ENCODE measurements at places on chromosomes 11 and 22.
A peak's percentile ranks its signal among the peaks of the same experiment; 100 is the strongest.

- no peak for DNase-seq
Measured at GRCh38 chr11:134464196-134464595, 52.2 kb upstream of the B3GAT1 start.

GRCh38 chr11:119793335-119793984 lies 64.5 kb upstream of the NECTIN1 start:
- DNase-seq, result no peak

DNA sequence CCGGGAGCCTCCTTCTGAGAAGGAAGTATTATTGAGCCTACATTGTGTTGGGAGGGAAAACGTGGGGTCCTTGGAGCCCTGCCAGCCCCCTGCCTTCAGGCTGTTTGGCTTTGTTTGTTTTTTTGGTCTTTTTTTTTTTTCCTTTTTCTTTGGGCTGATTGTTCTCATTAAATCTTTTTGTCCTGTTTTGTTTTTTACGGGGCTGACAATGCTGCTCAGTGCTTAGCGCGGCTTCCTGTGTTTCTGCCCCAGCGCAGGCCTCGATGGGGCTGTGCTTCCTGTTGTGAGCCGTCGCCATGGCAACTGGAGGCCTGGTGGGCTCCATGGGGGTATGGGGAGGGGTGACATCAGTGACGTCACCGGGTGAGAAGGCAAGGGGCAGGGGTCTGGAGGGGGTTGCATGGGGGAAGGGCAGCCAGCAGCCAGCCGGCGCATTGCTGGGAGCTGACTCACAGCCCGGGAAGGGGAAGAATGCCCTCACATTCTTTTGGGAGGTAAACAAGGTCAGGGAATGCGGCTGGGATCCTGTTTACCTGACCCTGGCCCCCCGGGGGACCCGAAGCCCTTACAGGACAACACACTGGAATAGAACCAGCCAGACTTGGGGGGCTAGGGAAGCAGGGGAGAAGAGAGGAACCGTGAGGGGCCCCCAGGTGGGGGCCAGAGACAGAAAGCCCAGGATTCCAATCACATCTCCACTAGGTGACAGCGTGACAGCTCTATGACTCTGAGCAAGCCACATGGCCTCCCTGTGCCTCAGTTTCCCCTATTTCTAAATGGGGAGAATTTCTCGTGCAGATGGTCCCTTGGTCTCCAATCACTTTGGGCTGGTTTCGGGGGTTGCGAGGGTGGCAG lies 22.2 kb upstream of the CBX7 start:
- DNase-seq, result peak; percentile 82

- no peak for DNase-seq
Measured at GRCh38 chr11:125397421-125397820, 98.6 kb downstream of the FEZ1 start.

DNA sequence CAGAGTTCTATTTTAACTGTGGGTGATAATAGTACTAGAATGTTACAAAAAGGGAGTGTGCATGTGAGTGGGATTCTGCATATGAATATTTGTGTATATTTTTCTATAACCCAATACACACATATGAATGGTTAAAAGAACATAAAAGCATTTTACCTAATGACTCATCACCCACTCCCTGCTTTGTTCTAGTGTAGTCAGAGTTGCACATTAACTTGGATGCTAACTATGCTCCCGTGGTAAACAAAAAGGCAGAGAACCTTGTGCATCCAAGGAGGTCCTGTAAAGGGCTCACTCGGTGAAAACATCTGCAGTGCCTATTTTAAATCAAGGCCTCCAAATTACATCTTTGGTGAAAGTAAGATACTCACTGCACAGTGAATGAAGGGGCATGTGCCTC lies 1289.4 kb downstream of the LRRC4C start:
- DNase-seq, result no peak

DNA sequence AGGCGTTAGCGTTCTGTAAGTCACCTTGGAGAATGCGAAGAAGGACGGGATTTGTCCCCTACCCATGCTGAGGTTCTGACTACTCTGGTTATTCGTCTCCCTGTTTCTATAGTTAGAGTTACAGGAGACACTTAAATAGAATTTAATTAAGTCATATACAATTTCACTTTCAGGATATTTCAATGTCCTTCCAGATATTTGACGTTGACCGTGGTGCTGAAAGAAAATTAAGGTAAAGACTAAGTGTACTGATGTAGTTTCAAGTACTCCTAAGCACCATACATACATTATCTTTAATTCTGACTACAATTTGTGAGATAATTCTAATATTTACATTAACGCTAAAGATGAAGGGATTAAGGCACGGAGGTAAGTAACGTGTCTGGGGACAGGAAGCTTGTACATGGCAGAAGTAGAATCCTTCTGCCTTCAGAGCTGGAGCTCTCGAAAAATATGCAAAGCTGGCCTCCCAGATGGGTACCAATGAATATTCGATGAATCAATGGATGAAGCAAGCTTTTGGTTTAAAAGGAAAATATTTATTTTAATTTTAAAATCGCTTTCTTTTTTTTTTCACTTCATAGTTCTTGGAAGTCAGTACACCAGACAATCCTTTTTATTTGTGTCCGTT lies 539 bp upstream of the SLC36A4 start:
- DNase-seq, result peak; percentile 17

- DNase-seq, result no peak
Measured at GRCh38 chr22:27677905-27678458, 123.6 kb downstream of the MN1 start.

DNA sequence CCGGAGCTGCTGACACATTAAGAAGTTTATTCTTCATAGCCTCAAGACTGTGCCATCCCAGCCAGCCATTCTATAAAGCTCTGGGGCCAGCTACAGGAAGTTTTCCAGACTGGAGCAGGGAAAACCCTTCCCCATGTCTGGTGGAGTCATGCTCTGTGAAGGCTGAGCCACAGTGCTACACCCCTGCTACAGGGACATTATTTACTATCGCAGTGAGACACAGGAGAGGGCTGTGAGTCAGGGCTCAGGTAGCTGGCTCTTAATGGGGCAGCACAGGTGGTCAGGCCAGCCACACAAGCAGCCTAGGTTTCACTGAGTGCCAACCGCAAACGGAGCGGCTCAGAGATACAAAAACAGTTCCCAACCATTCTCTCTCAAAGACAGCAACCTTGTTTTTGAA lies 12.1 kb downstream of the HPS4 start:
- peak; percentile 8 for DNase-seq

- DNase-seq, result no peak
Measured at GRCh38 chr11:1459764-1460395, 26.7 kb downstream of the MOB2 start.

DNA sequence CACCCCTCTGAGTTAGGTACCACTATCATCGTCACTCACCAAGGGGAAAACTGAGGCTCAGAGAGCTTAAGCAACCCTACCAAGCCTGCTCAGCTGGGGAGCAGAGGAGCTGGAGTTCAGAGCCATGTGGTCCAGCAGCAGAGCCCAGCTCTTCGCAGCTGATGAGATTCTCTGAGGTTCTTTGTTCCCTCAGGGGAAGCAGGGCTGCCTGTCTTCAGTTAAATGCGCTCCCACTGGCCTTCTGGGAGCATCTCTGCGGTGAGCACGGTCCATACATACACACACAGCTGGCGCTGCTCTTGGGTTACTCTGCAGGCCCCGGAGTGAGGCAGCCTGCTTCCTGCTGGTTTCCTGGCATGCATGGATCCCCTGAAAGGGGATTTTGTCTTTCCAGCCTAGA lies 5.2 kb upstream of the PTGDR2 start:
- DNase-seq, result no peak

- DNase-seq, result peak; percentile 20
Measured at GRCh38 chr22:30705710-30706651, 11.3 kb downstream of the OSBP2 start.

DNA sequence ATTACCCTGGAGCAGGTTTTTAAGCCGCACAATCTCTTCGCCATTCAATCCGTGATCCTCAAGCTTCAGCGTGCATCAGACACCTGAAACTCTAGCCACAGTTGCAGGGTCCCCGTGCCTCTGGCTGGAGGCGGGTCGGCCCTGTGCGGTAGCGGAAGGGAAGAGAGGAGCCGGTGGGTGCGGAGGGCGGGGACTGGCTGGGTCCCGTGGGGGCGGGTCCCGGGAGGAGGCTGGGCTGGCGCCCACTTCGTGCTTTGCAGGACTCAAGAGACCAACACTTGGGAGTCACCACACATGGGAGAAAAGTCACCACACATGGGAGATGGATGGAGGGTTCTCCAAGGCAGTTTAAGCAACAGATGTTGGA lies 772 bp downstream of the C22orf15 start:
- no peak for DNase-seq

GRCh38 chr11:33970984-33971466 lies 79.1 kb upstream of the LMO2 start:
- DNase-seq, result peak; percentile 17

GRCh38 chr11:66414120-66414934 lies 6.5 kb upstream of the NPAS4 start:
- DNase-seq, result no peak

DNA sequence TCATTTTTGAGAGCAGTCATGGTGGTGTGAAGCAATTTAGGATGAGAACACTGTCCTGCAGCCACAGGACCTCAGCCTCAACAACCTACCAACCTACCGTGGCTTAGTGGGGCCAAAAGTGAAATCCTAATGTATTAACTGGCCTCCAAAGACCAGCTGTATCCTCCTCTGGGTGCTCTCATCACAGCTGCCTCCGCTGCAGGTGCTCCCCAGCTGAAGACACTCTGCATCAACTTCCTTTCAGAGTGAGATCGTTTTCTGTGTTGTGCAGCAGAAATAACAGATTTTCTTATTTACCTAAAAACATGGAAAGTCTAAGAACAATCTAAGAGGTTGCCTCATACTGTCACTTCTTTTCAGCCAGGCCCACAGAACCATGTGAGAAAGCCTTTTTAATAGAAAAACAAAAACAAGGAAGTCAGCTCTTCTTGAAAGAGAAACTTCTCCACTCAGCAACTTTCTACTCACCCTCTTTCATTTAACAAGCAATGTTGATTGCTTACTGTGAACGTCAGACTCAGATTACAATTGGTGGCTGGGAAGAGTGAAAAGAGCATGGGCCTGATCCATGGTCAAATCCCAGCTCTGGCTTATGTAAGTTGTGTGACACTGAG lies 136.1 kb downstream of the TENM4 start:
- DNase-seq, result no peak

DNA sequence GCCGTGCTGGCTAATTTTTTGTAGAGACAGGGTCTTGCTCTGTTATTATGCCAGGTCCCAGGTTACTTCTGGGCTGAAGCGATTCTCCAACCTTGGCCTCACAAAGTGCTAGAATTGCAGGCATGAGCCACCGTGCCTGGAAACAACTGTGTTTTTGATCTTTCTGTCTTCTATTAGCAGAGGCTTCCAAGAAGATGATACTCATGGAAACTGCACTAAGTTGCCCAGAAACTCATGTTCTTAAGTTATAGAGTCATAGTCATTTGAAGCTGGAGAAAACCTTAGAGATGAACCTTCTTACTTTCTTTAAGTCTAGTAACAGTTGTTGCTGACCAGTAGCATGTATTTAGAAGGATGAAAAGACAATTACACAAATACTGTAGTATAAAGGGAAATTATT lies 37.1 kb upstream of the HSPA8 start:
- DNase-seq, result no peak

GRCh38 chr11:72844356-72844755 lies 30.1 kb downstream of the ATG16L2 start:
- DNase-seq, result no peak

DNA sequence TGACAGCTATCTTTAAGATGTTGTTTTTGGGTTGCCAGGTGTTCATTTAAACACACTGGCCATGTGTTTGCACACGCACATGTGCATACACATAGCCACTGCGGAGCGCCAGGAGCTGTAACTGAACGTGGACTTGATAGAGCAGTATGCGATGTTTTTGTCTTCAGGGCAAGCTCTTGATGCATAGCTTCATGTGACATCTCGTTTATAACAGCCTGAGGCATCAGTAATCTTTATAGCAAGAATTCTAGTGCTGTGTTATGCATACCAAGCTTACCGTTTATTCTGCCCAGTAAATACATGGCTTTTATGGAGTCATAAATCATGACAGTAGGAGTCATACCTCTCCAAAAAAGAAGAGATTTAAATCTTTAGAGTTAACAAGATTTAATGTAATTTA lies 87.0 kb downstream of the ATXN10 start:
- DNase-seq, result no peak

DNA sequence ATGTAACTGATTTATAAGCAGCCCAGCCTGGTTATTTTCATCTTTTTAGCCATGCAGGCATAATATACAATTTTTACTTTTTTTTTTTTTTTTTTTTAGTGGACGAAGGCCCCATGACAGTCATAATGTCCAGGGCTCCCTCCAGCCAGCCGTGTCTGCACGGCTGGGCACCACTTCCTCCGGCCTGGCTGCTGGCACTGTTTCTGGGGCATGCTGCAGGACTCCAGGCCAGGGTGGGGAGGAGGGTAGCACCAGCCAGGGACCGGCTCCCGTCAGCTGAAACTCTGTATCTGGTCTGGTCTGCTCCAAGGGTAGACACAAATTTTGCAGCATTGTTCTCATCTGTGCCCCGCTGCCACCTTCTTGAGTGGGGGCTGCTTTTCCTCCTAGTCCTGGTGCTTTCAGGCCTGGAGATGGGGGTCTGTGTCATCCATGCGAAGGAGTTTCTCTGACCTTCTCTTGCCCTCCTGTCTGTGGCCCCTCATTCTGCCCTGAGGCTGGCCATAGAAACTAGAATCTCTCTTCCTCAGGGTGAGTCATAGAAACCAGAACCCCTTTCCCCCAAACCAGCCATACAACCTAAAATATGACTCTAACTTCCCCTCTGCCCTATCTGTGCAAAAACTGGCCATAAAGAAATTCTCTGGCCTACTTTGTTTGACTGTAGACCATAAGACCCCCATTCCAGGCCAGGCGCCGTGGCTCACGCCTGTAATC lies 9.2 kb upstream of the RRP7A start:
- DNase-seq, result no peak

DNA sequence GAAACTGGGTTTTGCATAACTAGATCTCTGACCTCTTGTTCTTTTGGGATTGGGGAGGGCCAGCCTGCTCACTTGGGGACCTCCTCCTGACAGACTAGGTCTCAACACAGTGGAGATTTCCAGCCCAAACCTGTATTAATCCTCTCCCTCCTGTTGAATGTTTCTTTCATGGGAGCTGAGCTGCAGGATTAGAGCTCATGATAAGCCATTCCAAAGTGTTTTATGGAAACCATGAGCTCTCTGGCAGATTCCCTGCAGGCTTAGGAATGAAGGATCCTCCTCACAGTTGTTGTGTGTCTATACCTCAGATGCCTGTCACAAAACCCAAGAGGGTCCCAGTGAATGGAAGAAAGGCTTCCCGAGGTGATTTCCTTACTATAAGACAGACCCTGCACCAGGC lies 248.4 kb upstream of the B3GAT1 start:
- no peak for DNase-seq

- no peak for DNase-seq
Measured at GRCh38 chr22:22050141-22050775, 67.7 kb upstream of the TOP3B start.

Measured in HS-27A (cell line).